ENCODE measurements at places on chromosomes 4 and X. TPM values are rescaled to one million over a fixed set of nuclear protein-coding genes. Genes with fewer than 3 reads are reported as not detected.

INTS6L gene
- 16.4 TPM for total RNA-seq

LRP2BP gene
- total RNA-seq = 2.0 TPM

C1QTNF7 gene
- 8.7 TPM for total RNA-seq

DNA sequence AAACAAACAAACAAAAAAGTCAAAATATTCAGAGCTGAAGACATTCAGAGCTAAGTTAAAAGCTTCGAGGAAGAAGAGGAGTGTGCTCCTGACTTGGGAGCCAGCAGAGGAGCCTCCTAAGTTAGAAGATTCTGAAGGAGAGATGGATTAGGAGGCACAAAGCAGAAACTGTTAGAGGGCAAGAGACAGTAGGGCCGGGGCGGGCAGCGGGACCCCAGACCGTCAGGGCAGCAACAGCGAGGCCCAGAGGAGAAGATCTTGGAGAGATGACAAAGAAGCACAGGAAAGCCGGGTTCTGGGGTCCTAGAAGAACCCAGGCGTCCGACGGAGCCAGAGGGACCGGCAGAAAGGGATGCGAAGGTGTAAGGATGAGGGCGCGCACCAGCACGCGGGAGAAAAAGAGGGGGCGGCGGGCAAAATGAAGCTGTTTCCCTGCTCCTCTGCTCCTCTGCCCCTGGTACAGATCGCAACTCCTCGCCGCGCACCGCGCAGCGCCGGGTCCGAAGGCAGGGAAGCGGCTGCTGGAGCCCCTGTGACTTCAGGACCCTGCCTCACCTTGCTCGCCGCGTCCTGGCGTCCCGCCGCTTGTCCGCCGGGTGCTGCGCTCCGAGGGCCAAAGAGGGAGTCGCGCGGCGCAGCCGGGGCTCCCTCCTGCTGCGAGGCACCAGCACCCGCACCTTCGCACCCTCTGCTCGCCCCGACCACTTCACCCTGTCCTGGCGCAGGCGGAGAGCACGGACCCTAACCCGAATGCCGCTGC, 477 bp downstream of the KLHL13 start:
- H3K4me3 ChIP-seq = peak overlapping the region; percentile 46
- peak overlapping the region; percentile 73 for H3K27ac ChIP-seq
- peak; percentile 62 for DNase-seq
- H3K27me3 ChIP-seq = no peaks in the 10 kb centered on the region

GRCh38 chrX:24190500-24191156, 41.1 kb downstream of the ZFX start:
- peaks cover 18% of the 10 kb centered on the region for H3K4me1 ChIP-seq
- H3K4me3 ChIP-seq = no peak overlapping the region
- no peaks in the 10 kb centered on the region for H3K27me3 ChIP-seq
- no peak overlapping the region for H3K27ac ChIP-seq
- no peaks in the 10 kb centered on the region for H3K36me3 ChIP-seq
- DNase-seq = no peak

GRCh38 chrX:100424012-100424411, 13.9 kb upstream of the PCDH19 start:
- no peaks in the 10 kb centered on the region for H3K4me1 ChIP-seq
- no peaks in the 10 kb centered on the region for H3K27me3 ChIP-seq
- DNase-seq = no peak

- no peaks in the 10 kb centered on the region for H3K27me3 ChIP-seq
- DNase-seq = no peak
- no peak overlapping the region for H3K4me3 ChIP-seq
- no peaks in the 10 kb centered on the region for H3K36me3 ChIP-seq
Observed at GRCh38 chrX:52078131-52078530, 9.1 kb upstream of the MAGED4B start.

GRCh38 chr4:5467111-5467510, 241.2 kb downstream of the EVC2 start:
- no peak overlapping the region for H3K27ac ChIP-seq
- H3K27me3 ChIP-seq = no peaks in the 10 kb centered on the region
- H3K4me3 ChIP-seq = no peak overlapping the region
- no peak for DNase-seq
- H3K4me1 ChIP-seq = no peaks in the 10 kb centered on the region

Measured in ovary (tissue), 10 donors.